Hepatic stellate cell (primary cell): ENCODE measurements at places on chromosomes 5 and 9.

- DNase-seq = no peak
Measured at GRCh38 chr5:16712178-16712577, 95.4 kb upstream of the RETREG1 start.

DNA sequence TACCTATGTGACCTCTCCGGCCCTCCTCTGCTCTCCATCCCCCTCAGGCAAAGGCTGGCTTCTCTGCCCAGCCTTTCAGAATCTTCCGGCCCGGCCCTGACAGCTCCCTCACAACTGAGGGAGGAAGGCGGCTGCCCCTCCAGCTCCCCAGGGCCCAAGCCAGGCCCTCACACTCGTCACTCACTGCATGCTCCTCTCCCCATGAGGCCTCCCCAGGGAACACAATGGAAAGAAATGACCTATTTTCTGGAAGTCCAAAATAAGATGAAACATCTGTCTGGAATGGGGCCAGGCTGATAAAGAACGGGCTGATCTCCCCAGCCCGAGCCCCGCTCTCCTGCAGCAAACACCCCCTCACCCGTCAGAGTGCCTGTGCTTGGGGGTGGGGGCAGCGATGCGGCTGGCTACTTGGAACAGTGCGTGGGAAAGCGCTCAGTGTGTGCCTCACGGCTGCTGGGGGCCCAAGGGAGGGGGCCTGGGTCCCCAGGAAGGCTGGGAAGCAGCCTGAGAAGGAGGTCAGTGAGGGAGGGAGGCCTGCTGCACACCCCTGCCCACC, 11.3 kb downstream of the PDGFRB start:
- DNase-seq = peak; percentile 81

DNA sequence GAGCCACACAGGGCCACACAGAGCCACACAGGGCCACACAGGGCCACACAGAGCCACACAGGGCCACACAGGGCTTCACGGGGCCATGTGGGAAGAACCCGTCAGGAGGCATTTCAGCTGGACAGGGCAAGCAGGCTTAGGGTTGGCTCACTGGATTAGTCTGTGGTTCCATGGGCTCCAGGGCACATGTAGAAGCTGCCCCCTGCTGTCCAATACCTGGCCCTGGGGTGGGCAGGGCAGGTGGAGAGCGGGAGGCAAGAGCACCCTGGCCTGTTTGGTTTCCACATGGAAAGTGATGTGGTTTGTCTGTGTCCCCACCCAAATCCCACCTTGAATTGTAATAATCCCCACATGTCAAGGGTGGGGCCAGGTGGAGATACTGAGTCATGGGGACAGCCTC, 16.4 kb upstream of the LPCAT1 start:
- DNase-seq = no peak

DNA sequence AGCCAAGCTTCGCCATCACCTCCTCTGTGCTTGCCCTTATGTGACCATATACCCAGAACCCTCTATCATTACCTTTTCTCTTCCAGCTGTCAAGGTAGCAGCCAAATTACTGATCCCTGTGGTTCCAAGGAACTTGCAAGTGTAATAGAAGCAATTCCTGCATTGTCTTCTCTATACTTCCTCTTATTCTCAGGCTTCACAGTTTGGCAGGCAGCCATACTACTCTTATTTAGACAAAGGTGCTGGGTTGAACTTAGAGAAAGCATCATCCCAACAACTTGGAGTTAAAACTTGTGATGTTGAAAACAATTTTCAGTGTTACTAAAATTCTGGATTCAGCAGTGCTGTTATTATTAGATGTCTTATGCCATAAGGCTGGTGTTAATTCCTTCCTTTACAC, 93.2 kb downstream of the NLN start:
- no peak for DNase-seq

DNA sequence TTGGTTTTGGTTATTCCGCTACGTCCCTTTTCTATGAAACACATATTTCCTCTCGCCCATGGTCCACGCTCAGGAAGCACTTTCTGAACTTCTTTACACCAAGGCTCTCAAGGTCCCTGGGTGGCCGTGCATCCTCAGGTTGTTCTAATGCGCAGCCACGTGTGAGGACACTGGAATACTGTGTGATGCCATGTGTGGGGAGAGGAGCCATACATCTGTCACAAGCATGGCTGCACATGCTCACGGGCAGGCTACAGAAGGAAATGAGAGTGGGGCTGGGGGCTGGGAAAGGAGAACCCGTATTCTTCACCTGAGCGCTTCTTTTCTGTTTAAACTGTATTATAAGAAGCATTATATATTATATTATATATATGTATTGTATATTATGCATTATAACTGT, 36.7 kb downstream of the PRRT1B start:
- DNase-seq = no peak

DNA sequence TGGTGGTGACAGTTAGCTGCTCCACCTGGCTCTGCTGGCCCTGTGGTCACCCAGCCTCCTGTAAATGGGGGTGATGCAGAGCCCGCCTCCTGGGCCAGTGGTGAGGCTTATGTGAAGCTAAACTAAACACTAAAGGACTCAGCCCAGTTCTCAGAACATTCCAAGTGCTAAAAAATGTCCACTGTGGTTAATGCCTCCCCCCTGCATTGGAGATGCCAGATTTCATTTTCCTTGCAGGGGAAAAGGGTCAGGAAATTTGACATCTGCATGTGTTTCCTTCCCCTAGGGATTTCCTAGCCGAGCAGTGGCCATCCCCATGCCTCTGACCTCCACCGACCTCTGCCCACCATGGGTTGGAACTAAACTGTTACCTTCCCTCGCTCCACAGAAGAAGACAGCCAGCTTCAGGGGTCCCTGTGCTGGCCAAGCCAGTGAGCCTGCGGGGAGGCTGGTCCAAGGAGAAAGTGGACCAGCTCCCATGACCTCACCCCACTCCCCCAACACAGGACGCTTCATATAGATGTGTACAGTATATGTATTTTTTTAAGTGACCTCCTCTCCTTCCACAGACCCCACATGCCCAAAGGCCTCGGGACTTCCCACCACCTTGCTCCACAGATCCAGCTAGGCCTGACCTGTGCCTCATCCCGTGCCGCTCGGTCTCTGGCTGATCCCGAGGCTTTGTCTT, 13.0 kb downstream of the CD74 start:
- peak; percentile 89 for DNase-seq
